Astrocyte of the cerebellum (primary cell): ENCODE measurements at places on chromosomes 5 and 9.

GRCh38 chr5:60263346-60263745 is 369.8 kb upstream of the PDE4D start:
- DNase-seq: no peak

DNA sequence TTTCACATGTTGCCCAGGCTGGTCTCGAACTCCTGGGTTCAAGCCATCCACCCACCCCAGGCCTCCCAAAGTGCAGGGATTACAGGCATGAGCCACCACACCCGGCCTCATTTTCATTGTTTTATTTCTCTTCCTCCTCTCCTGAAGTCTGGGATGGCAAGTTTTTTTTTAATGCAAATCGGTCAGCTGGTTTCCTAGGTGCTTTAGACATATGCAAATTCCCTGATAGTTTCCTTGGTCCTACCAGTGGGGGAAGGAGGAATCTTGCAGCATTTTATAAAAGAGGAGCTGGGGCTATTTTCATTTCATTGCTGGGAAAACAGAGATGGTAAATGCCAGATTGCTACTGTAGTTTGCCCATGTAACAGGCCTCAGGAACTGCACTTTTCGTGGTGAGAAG is 179.4 kb downstream of the ACTL7B start:
- DNase-seq: no peak

DNA sequence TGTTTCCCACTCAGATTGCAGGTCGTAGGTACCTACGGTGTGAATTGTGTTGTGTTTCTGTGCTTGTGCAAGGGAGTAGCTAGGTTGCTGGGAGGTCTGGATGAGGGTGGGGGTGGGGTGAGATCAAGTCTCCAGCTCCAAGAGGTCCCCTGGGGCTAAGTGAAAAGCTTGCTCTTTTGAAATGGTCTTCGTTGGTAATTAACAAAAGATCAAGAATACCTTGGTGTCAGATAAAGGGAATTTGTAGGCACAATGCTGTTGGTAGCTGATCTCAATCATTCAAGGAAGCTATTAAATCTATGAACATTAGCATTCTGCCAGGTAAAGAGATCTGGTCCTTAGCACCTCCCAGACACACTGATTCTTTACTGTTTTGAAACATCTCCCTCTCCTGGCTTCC is 928 bp upstream of the PCDHGC4 start:
- no peak for DNase-seq

GRCh38 chr5:138743484-138743883 is 9.7 kb upstream of the CTNNA1 start:
- DNase-seq: no peak

GRCh38 chr5:411728-412127 is 31.2 kb upstream of the EXOC3 start:
- no peak for DNase-seq

DNA sequence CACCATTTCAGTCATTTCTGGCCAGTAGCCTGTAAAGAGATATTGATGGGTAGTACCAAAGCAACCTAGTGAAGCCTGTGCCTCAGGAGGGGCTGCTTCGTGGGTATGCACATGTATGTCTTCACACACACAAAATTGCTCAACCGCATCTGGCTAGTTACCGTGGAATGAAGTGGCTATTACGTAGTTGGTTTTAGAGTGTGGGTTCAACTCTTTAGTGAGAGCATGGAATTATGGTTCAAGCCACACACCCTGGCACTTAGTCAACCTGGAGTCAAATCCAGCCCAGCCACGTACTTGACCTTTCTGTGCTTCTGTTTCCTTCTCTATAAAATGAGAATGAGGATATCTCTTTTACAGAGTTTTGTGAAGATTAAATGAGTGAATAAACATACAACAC is 174.9 kb downstream of the TTC39B start:
- DNase-seq: no peak
